ENCODE measurements at places on chromosomes 12 and 14. TPM values are rescaled to one million over a fixed set of nuclear protein-coding genes. Genes with fewer than 3 reads are reported as not detected.

DNA sequence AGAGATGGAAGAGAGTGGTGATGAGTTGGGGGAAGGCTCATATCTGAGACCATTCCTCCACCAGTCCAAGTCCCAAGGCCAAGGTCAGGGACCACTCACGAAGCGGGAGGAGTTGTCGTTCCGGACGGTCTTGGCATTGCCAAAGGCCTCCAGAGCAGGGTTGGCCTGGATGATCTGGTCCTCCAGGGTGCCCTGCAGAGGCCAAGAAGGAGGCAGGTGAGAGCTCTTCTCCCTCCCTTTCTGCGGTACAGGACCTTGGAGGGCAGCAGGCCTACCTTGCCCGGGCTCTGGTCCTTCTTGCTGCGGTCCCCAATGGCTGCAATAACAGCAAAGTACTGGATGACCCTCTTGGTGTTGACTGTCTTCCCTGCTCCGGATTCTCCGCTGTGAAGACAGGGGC is 4.0 kb downstream of the MYH7 start:
- DNase-seq, result no peak

- DNase-seq, result peak; percentile 59
Measured at GRCh38 chr14:32408018-32408417, 78.9 kb downstream of the AKAP6 start.

GRCh38 chr12:49231878-49232655 is 32.8 kb upstream of the TUBA1C start:
- no peak for DNase-seq

- DNase-seq, result peak; percentile 49
Measured at GRCh38 chr14:23478109-23478759, 8.7 kb downstream of the NGDN start.

GRCh38 chr12:116916714-116917114 is 6.0 kb downstream of the FBXW8 start:
- no peak for DNase-seq

DNA sequence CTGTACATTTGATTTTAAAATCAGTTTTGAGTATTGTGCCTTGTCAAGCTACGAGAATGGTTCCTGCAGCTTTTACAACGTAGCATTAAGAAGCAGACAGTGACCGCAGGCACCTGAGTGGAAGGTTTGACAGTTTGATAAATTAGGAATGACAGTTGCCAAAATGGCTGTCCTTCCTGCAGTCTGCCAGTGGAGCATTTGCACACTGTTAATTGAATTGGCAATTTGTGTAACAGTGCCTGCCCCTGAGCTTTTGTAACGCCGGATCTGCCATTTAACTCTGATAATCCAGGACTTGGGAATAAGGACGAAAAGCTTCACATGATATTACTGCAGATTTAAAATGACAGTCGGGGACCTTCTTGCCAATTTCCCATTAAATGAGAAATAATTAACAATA is 385.3 kb downstream of the NPAS3 start:
- DNase-seq, result no peak

- DNase-seq, result no peak
Measured at GRCh38 chr12:33277376-33277775, 162.2 kb downstream of the SYT10 start.

DNA sequence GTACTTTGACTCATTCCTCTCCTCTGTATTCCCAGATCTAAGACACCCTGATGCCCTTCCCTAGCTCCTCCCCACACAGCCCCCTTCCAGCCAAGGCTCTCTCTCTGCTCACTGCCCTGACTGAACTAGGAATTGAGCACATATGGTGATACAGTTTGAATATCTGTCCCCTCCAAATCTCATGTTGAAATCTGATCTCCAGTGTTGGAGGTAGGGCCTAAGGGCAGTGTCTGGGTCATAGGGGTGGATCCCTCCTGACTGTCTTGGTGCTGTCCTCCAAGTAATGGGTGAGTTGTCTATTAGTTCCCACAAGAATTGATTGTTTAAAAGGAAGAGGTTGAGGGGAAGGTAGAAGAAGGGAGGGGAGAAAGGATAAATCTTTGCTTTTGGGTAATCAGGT is 17.4 kb downstream of the CMKLR1 start:
- DNase-seq, result no peak

DNA sequence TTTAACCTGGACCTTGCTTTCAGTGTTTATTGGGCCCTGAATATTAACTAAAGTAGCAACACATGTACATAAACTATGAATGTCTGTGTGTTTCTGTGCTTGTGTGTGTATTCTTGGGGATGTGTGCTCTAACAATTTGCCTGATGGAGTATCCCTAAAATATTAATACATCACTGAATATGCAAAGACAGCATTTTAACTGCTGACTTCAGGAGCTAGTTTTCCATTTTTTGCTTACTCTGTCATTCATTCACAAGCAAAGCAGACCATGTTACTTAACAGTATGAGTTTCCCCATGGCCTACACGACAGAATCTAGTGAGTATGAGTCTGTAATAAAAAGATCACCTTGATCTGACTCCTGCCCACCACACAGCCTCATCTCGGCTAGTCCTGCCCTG is 402.8 kb downstream of the BCAT1 start:
- no peak for DNase-seq

GRCh38 chr12:124191966-124192365 is 102.9 kb upstream of the RFLNA start:
- no peak for DNase-seq

- no peak for DNase-seq
Measured at GRCh38 chr14:73392329-73393257, 65.8 kb downstream of the NUMB start.

- DNase-seq, result peak; percentile 51
Measured at GRCh38 chr12:74365178-74365964, 172.3 kb upstream of the ATXN7L3B start.

DNA sequence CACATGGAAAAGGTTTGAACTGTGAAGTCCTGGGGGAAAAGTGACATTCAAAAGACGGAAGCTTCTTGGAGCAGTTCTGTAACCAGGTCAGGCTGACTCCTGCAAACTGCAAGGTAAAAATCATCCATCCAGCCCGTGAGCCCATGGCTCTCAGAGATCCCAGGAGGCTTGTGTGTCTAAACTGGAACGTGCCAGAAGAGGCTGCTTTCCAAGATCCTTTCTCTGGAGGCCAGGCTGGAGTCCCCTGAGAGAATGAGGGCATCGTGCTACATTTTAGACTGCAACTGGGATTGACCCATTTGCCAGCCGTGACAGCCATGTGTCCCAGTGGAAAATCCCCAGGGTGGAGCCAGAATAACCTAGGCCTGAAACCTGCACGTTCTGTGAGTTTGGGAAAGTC is 7.8 kb upstream of the WSCD2 start:
- no peak for DNase-seq

Gene OVCH1
- total RNA-seq, result 0.48 TPM

Gene CDKN3
- total RNA-seq, result 2.2 TPM

Gene PSMA6
- total RNA-seq, result 125 TPM

Gene CCDC196
- not detected for total RNA-seq

Gene MUCL1
- total RNA-seq, result not detected

Gene MYF6
- total RNA-seq, result not detected

Gene RD3L
- total RNA-seq, result not detected
